Stomach (tissue), 19 donors: ENCODE measurements at places on chromosomes 2 and 18. TPM values are rescaled to one million over a fixed set of nuclear protein-coding genes. Genes with fewer than 3 reads are reported as not detected.

The SLC16A14 gene
- 0.45 TPM for total RNA-seq

The LBX2 gene
- not detected for total RNA-seq

The LYG1 gene
- 1.1 TPM for total RNA-seq

The EHD3 gene
- total RNA-seq: 0.58 TPM

The PFN4 gene
- not detected for total RNA-seq

The GLI2 gene
- total RNA-seq: 0.45 TPM

The CNNM3 gene
- 23.5 TPM for total RNA-seq

The NFATC1 gene
- 14.0 TPM for total RNA-seq

The RAB17 gene
- 8.8 TPM for total RNA-seq
